Bronchial epithelial cell (primary cell): ENCODE measurements at places on chromosomes 11 and 22. TPM values are rescaled to one million over a fixed set of nuclear protein-coding genes. Genes with fewer than 3 reads are reported as not detected.

DNA sequence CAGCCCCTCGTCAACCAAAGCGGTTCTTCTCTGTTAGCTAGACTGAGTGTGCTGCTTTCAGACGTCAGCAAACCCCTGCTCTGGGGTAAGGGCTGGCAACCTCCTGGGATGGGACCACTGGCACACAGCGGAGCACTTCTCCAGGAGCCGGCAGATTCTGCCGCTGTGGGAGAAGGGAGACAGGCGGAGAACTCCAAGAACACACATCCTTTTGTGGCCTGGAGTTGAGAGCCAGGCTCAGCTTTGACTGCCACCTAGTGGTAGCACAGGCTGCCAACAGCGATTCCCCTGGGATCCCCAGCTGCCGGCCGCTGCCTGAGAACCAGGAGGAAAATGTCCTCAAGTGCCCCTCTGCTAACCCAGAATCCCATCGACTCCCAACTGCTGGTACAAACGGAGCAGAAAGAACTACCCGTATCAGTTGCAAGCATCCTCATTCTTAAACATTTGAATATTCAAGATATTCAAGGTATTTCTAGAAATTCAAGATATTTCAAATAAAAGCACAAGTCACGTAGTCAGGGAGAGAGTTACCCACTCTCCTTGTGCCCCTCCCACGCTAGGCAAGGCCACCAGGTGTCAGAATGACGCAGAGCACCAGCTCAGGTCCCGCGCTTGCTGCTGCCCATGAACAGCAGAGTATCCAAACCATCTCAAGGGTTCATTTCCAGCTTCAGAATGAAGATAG is 4.9 kb downstream of the LTO1 start:
- peak; percentile 61 for DNase-seq

DNA sequence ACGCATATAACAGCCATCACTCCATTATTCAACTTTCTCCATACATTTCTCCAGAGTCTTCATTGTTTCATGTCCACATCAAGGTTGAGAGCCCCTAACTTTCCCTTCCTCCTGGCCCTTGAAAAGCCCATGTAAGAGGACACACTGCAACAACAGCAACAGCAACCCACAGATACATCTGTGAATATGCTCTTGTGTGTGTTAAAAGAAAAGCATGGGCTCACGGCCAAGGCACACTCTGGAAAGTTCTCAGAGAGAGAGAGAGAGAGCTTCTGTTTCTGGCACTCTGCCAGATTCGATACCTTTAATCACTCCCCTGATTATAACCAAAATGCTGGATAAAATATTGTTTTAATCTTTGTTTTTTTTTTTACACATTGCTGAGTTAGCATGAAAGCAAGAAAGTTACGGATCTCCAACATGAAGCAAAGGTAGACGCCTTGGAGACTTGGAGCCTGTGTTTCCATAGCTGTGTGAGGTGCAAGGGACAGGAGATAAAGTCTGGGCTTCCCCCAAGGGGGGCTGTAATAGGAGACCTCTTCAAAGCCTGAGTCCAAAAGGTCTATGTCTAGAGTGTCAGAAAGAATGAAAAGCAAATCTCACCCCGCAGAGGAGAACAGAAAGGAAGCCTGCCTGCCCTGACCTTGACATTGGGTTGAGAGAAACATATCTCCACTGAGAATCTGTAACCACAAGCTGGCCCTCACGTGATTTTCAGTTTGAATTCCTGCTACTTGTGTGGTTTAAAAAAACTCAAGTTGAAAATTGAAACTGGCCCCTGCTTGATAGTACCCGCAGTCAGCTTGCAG is 33.7 kb upstream of the MPPED1 start:
- no peak for DNase-seq

DNA sequence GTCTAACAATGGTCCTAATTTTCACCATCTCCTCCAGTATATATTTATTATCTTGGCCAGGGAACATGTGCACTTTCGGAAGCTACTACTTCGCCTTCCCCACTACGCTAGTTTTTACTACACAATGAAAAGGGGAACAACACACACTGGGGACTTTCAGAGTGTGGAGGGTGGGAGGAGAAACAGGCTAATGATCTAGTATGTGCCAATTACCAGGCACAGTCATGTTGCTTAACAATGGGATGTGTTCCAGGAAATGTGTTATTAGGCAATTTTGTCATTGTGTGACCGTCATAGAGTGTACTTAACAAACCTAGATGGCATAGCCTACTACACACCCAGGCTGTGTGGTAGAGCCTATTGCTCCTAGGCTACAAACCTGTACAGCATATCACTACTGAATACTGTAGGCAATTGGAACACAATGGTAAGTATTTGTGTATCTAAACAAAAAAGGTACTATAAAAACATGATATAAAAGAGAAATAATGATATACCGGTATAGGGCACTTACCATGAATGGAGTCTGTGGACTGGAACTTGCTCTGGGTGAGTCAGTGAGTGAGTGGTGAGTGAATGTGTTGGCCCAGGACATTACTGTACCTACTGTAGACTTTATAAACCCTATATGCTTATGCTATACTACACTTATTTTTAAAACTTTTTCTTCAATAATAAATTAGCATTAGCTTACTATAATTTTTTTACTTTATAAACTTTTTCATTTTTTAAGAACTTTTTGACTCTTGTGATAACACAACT is 20.1 kb upstream of the CUL5 start:
- peak; percentile 68 for DNase-seq

DNA sequence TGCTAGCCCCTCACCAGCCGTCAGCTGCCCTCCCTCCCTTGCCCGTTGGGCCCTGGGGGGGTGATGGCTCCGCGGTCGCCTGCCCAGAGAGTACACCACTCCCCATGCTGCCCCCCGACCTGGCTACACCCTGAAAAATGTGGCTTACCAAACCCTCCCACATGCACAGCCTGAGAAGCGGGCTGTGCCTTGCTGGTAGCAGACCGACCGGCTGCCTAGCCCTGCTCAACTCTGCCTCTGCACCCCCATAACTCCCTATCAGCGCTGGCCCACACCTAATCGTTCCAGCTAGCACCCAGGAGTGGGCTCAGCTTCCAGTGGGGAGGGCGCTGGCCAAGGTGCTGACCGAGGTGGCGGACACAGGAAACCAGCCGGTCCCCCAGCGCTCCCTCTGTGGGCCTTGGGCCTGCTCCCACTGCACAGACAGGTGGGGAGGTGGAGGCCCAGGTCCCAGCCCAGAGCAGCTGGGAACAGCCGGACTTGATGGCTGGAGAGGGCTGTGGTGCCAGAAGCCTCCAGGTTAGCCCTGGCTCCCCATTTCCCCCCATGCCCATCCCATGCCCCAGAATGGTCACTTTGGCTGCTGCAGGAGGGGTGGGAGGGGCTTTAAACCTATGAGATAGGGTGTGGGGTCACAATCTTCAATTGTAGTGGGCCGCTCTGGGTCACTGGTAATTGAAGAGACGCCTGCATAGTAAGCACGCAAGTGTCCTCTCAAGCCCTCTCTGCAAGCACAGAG is 32.1 kb upstream of the PRODH start:
- DNase-seq: no peak

DNA sequence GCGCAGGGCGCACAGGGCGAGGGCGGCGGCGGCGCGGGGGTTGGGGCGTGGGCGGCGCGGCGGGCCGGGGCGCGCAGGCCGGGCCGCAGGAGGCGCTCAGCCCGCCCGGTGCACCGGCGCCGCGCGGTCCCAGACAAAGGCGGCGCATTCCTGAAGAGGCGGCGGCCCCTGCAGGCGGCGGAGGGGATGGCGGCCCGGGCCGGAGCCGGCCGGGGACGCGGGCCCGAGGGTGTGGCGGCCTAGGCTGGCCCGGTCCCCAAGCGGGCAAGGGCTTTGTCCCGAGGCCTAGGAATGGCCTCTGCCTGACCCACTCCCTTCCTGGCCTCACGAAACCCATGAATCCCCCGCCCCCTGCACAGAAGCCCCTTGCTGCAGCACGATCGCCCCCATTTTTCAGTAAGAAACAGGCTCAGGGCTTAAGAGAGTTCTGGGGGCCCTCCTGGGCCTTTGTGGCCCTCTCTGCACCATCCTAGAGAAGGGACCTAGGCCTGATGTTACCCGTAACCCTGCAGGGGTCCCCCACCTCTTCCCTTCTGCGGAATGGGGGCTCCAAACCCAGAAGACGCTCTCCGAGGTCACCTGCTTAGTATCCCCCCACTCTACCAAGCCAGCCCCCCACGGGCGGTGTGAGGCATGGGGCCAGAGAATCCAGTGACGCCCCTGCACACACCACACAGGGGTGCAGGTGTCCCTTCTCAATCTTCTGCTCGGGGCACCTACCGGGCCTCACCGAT is at the start of gene RTN4R:
Gene RTN4R, minus strand, starts transcription at position 40 of the 734 bp plus-strand sequence. CDS start 226 bp downstream, outside the sequence.
- DNase-seq: peak; percentile 6

GRCh38 chr11:36672815-36673450 is 74.9 kb upstream of the RAG2 start:
- DNase-seq: peak; percentile 47

- no peak for DNase-seq
Observed at GRCh38 chr11:61406991-61407728, 14.8 kb downstream of the TMEM216 start.

- DNase-seq: no peak
Observed at GRCh38 chr11:64714666-64715065, 8.3 kb downstream of the NRXN2 start.

GRCh38 chr11:45260071-45260470 is 26.1 kb downstream of the SYT13 start:
- DNase-seq: peak; percentile 61

GRCh38 chr11:121341609-121342008 is 49.0 kb downstream of the SC5D start:
- DNase-seq: no peak

DNA sequence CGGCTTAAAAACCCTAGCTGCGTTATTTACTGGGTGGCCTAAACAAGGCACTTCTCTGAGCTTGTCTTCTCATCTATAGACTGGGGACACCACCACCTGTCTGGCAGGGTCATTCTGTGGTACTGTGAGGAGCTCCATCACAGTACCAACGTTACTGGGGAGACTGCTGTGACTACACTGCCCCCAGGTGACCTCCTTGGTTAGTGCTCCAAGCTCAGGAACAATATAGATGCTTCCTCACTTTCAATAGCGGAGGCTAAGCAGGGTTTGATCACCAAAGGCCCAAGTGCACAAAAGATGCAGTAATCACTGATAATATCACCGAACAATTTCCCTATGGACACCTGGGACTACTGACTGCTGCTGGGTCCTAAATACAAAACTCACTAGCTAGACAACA is 18.8 kb downstream of the PRPF19 start:
- peak; percentile 45 for DNase-seq

GRCh38 chr11:117202386-117203068 is 3.4 kb downstream of the TAGLN start:
- DNase-seq: no peak

GRCh38 chr11:134267966-134268365 is 8.2 kb upstream of the GLB1L3 start:
- DNase-seq: no peak

- peak; percentile 73 for DNase-seq
Observed at GRCh38 chr22:42863349-42863961, 6.4 kb upstream of the ARFGAP3 start.

DNA sequence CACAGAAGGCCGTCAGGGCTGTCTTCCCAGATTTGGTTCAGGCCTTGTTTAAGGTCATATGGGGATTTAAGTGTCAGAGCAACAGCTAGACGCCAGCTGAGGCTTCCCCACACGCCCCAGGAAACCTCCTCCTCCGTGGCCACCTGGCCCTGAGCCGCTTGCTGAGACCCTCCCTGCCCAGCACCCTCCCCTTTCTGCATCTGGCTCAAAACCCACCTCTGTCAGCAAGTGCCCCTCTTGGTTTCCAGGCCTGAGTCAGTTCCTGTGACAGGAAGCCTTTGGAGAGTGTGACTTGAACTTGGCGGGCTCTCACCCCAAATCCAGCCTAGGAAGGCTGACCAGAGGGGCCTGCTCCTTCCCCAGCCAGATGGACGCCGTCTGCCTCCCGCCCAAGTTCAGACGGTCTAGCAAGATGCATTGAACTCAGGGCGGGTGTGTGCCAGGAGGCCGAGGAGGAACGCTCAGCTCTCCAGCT is 561 bp downstream of the FXYD2 start:
- no peak for DNase-seq

DNA sequence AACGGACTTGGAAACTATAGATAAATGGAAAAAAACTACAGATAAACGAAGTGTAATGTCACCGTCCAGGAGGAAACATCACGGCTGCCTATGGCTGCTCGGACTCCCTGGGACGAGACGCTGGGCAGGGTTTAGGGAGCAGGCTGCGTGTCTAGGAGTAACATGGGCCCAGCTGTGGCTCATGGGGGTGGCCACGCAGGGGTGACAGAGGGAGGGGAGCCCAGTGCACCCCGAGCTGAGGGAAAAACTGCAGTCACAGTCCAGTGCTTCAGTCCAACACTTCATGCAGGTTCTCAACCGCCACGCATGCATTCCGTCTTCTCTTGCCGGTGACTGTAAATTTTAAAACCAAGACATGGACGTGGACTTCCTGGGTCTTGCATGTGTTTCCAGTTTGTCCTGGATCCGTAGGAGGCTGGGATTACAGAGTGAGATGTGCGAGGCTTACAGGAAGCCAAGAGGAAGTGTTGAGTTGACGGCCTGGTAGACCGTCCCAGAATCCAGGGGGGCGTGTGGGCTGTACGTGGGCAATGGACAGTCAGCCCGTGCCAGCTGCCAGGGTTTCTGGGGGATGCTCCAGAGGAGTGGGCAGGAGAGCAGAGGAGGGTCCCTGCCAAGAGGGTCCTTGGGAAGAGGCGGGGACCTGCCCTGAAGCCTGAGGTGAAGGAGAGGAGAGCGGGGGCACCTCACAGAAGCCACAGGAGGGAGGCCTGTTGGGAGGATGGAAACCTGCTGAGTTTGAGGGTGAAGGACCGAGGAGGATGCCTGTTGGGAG is 691.4 kb downstream of the BRD1 start:
- DNase-seq: no peak

DNA sequence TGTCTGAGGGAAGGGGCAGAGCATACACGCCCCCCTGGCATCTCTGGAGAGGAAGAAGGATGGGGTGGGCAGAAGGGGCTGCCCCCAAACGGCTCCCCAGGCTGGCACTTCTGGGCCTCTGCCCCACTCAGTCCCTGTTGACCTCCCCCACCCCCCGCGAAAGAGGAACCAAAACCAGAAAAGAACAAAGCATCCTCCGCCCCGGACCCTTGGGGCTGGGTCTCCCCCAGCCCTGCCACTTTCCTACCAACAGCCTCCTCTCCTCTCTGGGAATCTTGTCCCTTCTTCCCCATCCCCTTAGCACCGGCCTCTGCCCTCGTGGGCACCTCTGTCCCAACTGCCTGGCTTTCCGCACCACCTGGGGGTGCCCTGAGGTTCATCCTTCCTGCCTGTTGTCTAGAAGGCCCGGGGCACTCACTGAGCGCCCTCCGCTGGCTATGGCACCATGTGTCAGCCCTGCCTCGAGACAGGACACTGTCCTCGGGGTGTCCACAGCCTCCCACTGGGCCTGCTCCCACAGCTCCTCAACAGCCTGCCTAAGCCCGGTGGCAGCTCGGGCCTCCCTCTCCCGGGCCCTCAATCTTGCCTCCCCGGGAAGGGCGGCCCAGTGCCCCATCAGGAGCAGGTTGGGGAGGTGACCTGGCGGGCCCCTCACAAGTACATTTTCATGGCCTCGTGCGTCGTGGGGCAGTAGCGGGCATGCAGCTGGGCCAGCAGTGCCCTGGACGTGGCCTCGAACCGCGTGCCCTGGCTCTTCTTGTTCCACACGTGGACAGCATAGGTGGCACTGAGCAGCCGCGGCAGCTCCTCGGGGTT is 28.2 kb downstream of the A4GALT start:
- DNase-seq: no peak

GRCh38 chr11:106917973-106918372 is 100.3 kb downstream of the GUCY1A2 start:
- peak; percentile 21 for DNase-seq

WNT7B gene
- total RNA-seq: 18.2 and 23.9 TPM in 2 replicates

OR4A16 gene
- total RNA-seq: not detected in 2 replicates

CLMP gene
- total RNA-seq: 9.7 and 34.5 TPM in 2 replicates

SLC25A18 gene
- total RNA-seq: not detected in 2 replicates

OR52I1 gene
- total RNA-seq: not detected in 2 replicates

TALDO1 gene
- total RNA-seq: 251 and 253 TPM in 2 replicates

ADAMTS8 gene
- not detected in 2 replicates for total RNA-seq

MPEG1 gene
- not detected in 2 replicates for total RNA-seq
